Mesendoderm (in vitro differentiated cells): ENCODE measurements at places on chromosomes 11 and 22.
A peak's percentile ranks its signal among the peaks of the same experiment; 100 is the strongest.

DNA sequence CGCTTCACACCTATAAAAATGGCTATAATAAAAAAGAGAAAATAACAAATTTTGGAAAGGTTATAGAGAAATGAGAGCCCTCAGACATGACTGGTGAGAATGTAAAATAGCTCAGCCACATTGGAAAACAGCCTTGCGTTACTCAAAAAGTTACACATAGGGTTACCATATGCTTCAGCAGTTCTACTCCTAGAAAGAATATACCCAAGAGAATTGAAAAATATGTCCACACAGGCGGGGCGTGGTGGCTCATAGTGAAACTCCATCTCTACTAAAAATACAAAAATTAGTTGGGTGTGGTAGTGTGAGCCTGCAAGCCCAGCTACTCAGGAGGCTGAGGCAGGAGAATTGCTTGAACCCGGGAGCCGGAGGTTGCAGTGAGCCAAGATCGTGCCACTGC, 7.6 kb upstream of the JHY start:
- no peak for DNase-seq

GRCh38 chr11:69101115-69101791, 52.5 kb downstream of the TPCN2 start:
- DNase-seq: peak; percentile 72

- DNase-seq: peak; percentile 59
Measured at GRCh38 chr22:29625090-29625825, 21.8 kb downstream of the NF2 start.

DNA sequence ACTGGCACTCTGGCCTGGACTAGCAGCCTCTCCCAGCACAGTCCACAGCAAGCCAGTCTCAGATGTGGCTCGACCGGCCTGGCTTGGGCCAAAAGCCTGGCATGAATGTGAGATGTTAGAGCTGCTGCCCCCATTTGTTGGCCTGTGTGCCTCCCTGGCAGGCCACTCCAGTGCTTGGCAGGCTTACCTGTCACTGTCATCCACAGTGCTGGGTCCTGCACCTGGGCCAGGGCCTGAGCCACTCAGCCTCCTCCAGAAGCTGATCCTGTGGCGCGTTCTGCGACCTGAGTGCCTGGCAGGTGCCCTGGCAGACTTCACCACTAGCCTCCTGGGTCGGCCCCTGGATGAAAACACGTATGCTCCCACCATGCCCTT, 36.1 kb downstream of the RRP8 start:
- no peak for DNase-seq

- DNase-seq: peak; percentile 23
Measured at GRCh38 chr22:26893173-26894110, 236.1 kb downstream of the MIAT start.

- peak; percentile 82 for DNase-seq
Measured at GRCh38 chr11:123405123-123405592, 24.9 kb upstream of the GRAMD1B start.

GRCh38 chr11:83722392-83723119, 436.4 kb upstream of the CCDC90B start:
- DNase-seq: peak; percentile 45

DNA sequence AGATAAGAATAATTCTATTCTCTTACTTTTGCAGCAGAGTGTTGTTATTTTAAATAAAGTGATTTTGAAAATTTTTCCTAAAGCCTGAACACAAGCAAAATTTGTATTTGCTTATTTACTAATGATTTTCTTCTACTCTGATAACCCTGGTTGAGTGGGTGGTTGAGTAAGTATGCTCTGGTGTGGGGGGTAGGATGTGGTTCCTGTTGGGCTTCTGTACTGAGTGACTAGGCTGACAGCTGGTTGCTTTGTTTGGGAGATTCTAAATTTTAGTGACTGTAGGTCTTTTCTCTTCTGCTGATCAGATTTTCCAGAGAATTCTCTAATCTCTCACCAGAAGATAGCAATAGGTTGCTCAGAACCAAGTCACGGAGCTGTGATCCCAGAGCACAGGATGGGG, 61.6 kb downstream of the METTL15 start:
- DNase-seq: no peak

DNA sequence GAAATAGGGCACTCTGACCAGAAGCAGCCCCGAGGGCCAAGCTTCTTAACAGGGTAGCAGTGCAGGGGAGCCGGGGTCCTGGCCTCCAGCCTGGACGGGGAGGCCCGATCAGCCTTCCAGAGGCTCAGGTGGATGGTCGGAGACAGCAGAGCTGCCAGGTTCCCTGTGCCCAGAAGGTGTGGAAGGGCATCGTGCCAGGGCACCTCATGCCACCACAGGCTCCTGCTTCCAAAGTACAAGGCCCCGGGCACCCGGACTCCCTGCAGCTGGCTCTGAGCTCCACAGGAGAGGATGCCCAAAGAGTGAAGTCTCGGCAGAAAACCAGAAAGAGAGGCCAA, 14.3 kb downstream of the EHD1 start:
- DNase-seq: no peak

GRCh38 chr22:42180349-42180842, 49.8 kb upstream of the CYP2D6 start:
- no peak for DNase-seq

DNA sequence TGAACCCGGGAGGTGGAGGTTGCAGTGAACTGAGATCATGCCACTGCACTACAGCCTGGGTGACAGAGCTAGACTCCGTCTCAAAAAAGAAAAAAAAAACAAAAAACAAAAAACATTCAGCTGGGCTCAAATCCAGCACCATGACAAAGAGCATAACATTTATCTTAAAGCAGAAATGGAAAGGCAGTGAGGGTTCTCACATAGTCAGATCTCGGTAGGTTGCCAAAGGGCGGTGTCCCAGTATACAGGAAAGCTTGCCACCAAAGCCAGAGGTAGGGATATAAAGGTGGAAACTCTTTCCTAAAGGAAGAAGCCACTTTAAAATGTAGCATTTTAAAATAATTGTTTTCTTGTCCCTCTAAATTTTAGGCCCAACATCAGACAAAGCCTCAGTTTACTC, 22.4 kb upstream of the CAPRIN1 start:
- no peak for DNase-seq

DNA sequence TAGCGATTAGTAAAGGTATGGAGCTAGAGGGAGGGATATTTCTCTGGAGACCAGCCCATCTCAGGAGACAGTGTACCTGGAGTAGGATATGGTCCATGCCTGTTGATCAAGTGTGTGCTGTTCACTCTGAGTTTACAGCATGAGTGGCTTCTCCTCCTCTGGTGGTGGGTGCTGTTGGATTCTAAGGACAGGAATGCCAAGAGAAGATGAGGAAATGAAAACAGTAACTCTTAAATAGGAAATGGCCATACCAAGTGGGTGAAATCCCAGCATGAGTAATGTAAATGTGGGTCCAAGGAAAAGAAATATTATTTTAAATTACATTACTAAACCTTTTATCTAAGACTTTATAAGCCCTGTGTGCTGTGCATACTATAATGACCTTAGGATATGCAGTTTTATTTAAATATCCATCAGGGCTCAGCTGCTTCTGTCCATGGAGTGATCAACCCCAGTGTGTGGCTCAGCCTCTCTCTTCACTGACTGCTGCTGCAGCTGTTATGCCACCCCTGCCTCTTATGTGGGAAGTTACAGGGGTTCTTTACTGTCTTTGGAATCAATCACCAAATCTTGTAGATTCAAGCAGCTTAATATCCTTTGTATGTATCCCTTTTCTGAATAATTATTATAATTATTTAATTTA, 54.3 kb downstream of the FAT3 start:
- DNase-seq: no peak

DNA sequence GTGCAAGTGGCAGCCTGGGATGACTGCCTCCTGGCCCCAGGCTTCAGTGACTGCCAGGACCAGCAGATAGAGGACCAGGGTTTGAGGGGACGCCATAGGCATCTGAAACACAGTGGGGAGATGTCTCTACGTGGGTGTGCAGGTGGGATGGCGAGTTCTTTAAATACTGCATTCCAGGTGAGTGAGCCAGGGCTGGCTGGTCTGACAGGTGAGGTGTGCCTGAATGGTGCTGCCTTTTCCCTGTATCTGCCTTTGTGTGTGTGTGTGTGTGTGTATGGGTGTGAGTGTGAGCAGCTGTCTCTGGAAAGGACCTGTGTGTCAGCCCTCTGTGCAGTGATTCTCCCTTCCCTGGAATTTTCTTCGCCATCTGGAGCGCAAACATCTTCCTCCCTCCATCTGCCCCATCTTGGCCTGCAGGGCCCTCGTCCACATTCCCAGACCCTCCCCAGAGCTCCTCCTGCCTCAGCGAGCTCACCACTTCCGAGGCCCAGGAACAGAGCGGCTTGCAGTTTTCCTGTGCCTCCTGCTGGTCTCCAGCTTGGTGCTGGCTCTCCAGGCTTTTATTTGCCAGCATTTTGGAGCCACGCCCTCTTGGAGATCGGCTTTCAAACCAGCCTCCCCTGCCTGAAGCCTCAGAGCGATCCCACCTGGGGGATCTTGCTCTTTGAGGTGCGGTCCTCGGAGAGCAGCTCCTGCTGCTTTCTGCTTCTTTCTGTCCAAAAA, at the start of gene GPHA2:
Gene GPHA2, minus strand, starts transcription at position 535 of the 723 bp plus-strand sequence. Its CDS starts 433 bp downstream, at position 102.
- peak; percentile 88 for DNase-seq

DNA sequence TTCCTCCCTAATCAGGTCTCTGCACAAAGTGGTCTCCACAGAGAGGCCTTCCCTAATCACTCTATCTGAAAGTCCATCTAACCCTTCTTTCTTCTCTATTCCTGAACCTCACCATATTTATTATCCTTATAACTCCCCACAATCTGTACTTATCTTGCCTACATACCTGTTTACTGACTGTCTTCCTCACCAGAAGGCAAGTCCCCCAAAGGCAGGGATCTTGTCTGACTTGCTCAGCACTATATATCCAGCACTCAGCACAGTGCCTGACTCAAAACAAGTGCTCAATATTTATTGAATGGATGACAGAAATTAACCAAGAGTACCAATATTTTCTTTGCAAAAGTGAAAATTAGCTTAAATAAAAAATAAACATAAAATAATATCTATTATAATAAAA, 5.5 kb downstream of the DCUN1D5 start:
- DNase-seq: no peak

GRCh38 chr22:20271114-20271994, 3.2 kb upstream of the RTN4R start:
- no peak for DNase-seq

DNA sequence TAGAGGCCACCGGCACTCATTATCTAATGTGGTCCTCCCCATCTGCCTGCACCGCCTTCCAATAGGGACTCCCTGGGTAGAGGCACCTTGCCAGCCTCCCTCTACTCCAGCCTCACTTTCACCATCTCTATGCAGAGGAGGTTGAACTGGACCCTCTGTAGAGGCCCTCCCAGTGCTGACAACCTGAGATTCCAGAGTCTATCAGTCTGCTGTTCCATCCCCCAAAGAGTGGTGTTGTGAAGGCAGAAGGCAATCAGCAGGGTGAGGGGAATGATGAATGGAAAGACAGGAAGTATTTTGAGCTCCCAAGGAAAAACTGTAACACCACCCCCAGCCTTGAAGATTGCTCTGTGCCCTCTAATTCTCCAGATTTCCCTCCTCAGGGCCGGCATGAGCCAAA, 77.9 kb downstream of the THAP12 start:
- no peak for DNase-seq

DNA sequence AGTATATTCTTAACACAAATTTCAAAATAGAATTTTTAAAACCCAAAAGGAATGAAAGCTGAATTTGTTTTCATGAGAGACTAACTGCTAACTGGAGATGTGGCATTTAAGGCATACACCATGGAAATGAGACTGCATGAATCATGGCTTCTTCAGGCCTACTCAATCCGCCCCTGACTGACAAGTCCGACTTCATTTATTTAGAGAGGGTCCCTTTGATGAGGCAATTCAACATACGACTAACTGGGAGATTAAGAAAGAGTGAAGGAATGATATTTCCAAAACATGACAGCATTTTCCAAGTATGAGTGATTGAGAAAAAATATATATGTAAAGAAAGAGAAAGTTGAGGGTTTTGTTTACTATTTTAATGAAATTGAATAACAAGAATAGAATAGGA, 720.1 kb downstream of the DLG2 start:
- DNase-seq: no peak

GRCh38 chr11:72799441-72799840, 5.6 kb upstream of the STARD10 start:
- no peak for DNase-seq

DNA sequence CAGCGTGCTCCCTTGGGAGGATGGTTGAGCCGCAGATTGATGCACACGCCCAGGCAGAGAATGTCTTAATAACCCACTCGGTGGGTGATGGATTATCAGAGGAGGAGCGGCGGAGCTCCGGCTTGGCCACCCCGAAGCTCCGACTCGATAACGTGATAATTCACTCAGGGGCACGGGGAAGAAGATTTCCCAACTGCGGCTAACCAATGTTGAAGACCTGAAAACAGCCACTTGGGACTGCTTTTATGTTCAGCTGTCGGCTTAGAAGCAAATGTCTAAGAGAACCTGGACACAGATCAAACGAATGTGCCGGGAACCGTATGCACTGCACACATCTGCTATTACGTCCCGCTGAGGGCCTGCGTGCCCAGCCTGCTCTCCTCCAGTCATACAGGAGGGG, 206.8 kb upstream of the CADM1 start:
- no peak for DNase-seq

DNA sequence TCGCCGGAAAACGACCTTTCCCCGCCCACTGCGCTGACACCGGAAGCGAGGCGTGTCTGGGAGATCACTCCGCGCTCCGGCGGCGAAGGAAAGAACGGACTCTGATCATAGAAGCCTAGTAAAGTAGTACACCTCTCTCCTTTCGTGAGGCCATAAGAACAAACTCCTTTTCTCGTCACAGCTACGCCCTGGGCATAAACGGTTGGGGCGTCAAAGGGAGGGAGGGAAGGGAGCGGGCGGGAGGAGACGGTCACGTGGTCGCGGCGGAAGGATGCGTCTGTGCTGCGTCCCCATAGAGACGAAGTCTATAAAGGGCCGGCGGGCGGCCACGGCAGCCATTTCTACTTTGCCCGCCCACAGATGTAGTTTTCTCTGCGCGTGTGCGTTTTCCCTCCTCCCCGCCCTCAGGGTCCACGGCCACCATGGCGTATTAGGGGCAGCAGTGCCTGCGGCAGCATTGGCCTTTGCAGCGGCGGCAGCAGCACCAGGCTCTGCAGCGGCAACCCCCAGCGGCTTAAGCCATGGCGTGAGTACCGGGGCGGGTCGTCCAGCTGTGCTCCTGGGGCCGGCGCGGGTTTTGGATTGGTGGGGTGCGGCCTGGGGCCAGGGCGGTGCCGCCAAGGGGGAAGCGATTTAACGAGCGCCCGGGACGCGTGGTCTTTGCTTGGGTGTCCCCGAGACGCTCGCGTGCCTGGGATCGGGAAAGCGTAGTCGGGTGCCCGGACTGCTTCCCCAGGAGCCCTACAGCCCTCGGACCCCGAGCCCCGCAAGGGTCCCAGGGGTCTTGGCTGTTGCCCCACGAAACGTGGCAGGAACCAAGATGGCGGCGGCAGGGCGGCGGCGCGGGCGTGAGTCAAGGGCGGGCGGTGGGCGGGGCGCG, at the start of gene ATF4:
Gene ATF4, plus strand, starts transcription at position 337 of the 880 bp plus-strand sequence. CDS start 884 bp downstream, outside the sequence.
- no peak for DNase-seq
